ENCODE measurements at places on chromosomes 16 and 17. TPM values are rescaled to one million over a fixed set of nuclear protein-coding genes. Genes with fewer than 3 reads are reported as not detected.
A peak's percentile ranks its signal among the peaks of the same experiment; 100 is the strongest.

TMEM114 gene
- not detected for total RNA-seq

TMEM132E gene
- total RNA-seq, result not detected

PRKCB gene
- total RNA-seq, result not detected

CLEC18A gene
- total RNA-seq, result not detected

FOXF1 gene
- 11.0 TPM for total RNA-seq

VASN gene
- 129 TPM for total RNA-seq

NPIPA3 gene
- total RNA-seq, result 2.0 TPM

DNA sequence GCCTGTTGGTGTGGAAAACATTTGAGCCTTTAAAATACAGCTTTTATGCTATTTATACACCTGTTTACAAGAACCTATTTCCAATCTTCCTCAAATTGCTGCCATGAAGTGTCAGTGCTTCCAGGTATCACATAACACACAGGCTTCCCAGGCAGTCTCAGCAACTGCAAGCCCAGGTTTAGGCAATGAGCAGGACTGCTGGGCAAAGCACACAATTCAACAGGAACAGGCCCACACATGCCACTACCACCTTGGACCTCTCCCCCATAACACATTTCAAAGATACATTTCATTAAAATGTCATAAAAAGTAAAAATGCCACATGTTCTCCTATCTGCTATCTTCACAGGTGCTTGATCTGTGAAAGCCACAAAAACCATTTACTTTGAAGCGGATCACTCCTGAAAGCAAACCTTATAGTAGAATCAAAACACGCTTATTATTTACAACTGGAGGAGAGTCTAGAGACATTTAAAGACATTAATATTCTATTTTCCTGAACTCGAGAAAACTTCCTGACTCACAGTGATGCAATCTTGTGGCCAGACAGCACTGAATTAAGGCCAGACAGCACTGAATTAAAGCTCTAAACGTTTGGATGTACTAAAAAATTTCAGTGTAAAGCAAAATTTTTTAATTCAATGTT is 31.5 kb downstream of the ANKFY1 start:
- peak; percentile 35 for DNase-seq

DNA sequence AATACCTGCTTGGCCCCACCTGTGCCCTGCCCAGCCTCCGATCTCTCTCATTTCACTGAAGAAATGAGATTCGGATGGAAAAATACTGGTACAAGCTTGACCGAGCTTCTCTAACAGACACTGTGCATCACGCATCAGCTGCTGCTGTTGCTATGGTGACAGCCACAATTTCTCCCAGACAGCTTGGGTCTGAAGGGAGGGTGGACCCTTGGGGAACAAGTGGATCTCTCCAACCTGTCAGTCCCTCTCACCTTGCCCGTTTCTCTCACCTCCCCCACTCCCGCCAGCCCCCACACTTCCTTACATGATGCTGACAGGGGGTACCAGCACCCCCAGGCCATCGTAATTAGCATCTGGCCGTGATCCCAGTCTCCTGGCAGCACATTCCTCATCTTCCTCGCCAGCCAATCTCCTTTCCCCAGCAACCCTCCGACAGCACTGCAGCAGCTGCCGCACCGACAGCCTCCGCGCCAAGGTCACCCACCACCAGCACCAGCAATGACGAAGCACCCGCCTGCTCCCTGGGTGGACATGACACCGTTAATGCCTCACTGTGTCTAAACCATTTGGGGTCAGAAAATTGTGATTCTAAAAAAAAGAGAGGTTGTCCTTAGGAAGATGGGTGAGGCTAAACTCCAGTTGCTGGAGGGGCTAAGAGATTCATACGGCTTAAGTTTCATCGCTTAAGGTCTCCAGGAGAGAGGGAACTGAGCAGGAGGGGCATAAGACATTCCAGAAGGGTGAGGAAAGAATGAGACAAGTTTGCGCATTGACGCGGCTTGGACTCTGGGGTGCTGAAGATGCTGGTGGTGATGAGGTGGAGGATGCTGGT is 58.6 kb upstream of the TNRC6A start:
- DNase-seq, result peak; percentile 96

DNA sequence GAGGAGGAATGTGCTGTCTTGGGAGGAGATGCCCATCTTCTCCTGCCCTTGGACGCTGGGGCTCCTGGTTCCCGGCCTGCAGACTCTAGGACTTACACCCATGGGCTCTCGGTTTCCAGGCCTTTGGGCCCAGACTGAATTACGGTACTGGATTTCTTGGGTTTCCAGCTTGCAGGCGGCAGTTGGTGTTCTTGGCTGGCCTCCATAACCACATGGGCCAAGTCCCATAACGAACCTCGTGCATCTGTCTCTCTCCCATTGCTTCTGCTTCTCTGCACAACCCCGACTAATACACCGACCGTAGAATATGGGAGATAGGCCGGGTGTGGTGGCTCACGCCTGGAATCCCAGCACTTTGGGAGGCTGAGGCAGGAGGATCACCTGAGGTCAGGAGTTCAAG is 162.6 kb downstream of the SDK2 start:
- DNase-seq, result no peak

DNA sequence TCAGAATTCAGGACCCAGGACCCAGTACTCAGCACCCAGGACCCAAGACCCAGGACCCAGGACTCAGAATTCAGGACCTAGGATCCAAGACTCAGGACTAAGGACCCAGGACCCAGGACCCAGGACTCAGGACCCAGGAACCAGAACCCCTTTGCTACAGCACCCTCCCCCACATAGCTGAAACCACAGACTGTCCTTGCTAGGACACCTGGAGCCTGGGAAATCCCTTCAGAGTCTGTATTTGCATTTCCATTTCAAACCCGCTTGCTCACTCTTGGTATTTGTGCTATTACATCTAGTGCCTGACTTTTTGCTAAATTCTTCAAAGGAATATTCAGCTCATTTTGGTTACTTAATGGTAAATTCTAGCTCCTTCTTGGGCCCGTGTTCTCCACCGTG is 275.8 kb upstream of the MAF start:
- DNase-seq, result no peak

- DNase-seq, result no peak
Observed at GRCh38 chr17:15930426-15930825, 14.5 kb upstream of the ADORA2B start.

DNA sequence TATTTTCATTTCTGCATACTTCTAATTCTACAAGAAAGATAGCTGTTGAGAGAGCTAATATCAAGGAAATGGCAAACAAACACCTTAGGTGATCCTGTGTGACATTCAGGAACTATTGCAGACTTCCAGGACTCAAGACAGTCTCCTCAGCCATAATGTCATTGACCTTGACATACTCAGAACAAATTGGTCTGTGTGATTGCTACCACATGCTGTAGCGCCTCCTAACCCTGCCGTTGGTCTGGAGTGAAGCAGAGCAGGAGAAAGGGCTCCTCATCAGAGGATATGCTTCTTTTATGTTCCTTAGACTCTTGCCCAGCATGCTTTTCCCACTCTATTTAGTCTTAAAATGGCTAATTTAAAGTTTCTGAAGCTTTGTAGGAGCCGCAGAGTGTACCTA is 194.2 kb upstream of the TBX2 start:
- DNase-seq, result no peak

DNA sequence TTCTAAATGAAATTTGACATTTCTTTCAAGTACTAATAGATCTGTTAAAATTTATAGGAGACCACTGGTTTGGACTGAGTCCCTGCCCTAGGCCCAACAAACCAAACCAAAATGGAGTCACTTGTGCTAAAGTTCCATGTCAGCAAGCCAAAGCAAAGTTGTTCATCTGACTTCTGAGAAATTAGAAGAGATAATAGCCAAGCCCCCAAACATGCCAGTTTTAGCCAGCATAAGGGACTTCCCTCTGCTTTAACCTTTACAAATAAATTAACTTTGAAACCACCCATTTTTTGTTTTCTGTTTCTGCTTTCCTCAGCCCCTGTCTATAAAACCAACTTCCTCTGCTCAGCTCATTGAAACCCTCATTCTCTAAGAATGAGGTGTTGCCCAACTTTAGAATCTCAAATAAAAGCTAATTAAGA is 18.9 kb downstream of the CDR2 start:
- no peak for DNase-seq

DNA sequence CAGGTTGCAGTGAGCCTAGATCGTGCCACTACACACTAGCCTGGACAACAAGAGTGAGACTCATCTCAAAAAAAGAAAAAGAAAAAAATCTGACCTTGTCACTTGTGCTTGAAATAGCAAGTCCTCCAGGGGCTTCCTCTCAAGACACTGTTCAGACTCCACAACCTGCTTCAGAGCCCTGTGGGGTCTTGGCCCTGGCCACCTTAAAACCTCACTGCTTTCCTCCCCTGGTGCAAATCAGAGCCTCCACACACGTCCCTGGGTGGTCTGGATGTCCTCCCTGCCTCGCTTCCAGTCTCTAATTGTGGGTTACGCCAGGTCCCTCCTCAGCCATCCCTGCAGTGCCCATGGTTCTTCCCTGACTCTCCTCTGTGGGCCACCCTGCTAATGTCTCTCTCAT is 4.7 kb downstream of the ACD start:
- no peak for DNase-seq

DNA sequence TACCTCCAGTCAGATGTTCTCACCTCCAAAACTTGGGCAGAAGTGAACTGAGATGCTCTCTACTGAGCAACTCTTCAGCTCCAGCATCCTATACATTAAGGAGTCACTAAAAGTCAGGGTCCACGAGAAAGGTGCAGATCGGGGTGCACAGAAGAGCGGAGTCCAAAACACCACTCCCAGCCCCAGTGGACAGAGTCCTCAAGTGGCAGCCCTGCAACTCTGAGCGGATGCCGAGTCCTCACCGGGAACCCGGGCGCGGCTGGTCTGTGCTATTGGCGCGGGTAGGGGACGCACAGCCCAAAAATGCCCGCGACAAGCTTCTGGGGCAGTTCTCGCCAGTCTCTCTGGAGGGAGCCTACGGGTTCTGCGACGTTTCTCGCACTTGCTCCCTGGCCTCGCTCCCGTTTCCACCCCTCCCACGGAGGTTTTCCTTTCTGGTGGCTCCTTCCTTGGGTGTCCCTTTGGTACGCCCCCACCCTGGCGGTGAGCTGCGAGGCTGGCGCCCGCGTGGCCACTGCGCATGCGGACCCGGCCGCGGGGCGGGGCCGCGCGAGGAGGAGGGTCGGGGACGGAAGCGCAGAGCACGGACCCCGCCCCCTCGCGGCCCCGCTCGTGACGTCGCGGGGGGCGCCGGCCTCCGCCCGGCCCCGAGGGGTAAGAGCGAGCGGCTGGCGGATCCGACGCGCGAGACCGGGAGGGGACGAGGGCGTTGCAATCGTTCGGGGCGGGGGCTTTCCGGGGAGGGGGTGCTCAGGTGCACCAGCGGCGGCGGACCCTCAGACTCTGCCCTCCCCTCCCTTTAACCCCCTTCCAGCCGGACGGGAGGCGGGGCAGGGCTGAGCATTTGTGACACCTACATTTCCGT is at the start of gene TMEM219:
TSS of gene TMEM219 (plus strand) at position 601 of the 865 bp plus-strand sequence. CDS start 1,065 bp downstream, outside the sequence.
- DNase-seq, result peak; percentile 87

- DNase-seq, result no peak
Observed at GRCh38 chr17:71145486-71145885, 975.3 kb upstream of the SOX9 start.

- peak; percentile 63 for DNase-seq
Observed at GRCh38 chr16:1839554-1839953, 12.5 kb downstream of the FAHD1 start.

DNA sequence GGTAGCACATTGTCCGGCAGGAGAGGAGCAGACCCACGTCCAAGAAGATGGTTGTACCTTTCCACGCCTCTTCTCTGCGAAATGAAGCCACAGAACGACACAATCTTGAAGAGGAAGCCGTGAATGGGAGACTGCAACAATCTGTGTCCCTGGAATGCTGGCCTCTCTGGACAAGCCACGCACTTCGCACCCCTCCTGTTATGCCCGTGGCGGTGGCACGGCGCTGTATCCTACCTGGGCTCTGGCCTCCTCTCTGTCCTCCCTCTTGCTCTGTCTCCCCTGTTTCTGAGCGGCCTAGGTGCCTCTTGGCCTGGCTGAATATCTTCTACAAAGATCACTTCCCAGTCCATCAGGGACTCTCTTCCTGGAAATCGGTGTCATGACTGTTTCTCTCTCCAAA is 717.8 kb downstream of the KCNJ18 start:
- DNase-seq, result no peak

DNA sequence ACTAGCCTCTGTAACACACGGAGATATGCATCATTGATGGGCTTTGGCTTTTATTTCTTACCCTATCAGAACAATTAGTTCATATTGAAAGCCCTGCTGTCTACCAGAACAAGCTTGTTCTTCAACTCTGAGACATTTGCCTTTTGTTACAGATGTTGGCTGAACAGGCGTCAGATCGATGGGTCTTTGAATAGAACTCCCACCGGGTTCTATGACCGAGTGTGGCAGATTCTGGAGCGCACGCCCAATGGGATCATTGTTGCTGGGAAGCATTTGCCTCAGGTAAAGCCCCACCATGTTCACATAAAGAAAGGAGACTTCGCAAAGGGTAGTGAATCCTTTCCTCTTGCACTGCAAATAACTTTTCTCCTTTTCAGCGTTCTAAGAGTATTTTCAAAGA is 232.1 kb downstream of the PHKB start:
- DNase-seq, result no peak

DNA sequence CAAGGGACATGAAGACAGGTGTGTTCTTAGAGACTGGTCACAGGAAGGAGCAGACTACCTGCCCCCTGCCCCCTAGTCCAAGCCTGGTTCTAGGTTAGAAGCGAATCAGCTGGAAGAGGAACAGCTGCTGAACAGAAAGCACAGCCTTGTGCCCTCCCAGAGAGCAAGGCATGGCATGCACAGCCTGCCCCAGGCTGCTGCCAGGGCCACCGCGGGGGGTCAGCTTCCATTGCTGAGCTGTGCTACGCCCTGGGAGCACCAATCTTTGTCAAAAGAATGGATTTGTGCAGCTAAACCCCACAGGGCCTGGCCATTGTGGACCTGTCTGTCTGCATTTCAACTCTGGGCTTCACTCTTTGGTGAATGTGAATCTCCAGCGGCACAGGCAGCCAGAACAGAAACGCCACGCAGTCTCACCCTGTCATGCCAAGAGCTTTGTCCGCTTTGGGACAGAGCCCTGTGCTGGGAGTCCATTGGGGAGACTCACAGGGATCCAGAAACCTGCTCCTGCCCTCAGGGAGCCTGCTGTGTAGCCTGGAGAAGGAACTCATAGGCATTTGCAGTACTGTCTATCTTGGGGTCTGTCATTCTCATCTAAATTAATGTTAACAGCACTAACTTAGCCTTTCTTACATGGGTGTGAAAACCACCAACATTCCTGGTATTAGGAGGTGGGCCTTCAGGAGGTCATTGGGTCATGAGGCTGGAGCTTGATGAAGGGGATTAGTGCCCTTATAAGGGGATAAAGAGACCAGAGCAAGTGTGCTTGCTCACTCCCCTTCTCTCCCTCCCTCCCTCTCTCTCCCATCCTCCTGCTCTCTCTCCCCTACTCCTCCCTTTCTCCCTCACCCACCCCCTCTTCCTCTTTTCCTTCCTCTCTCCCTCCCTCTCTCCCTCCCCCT is 25.6 kb upstream of the CDRT4 start:
- no peak for DNase-seq

Data from HFFc6 (cell line).